H7 (cell line): ENCODE measurements at places on chromosomes 5 and 9.

DNA sequence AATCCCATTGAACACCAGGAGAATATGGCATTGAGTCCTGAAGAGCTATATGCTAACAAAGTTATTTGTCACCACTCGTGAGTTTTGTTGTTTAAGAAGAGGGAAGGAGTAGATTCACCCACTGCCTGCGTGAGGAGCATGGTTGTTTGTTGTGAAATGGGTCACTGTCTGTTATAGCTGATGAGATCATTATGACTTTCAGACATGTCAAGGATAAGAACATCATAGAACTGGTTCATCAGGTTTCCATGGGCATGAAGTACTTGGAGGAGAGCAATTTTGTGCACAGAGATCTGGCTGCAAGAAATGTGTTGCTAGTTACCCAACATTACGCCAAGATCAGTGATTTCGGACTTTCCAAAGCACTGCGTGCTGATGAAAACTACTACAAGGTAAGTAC lies 76.9 kb downstream of the SYK start:
- DNase-seq, result no peak

- DNase-seq, result no peak
Measured at GRCh38 chr5:127192836-127193338, 97.7 kb upstream of the MEGF10 start.

GRCh38 chr9:111598733-111599091 lies 735 bp downstream of the PTGR1 start:
- no peak for DNase-seq

- DNase-seq, result peak; percentile 99
Measured at GRCh38 chr5:91556-92263, at the start of gene PLEKHG4B. Gene PLEKHG4B, plus strand, starts transcription at chr5:92168. Its CDS starts 64 bp downstream, at chr5:92232.

GRCh38 chr5:54159153-54159892 lies 151.1 kb downstream of the ARL15 start:
- DNase-seq, result peak; percentile 3

GRCh38 chr9:21506626-21507482 lies 24.7 kb upstream of the IFNE start:
- no peak for DNase-seq
